ENCODE measurements at places on chromosomes 13 and 19. TPM values are rescaled to one million over a fixed set of nuclear protein-coding genes. Genes with fewer than 3 reads are reported as not detected.
A peak's percentile ranks its signal among the peaks of the same experiment; 100 is the strongest.

DNA sequence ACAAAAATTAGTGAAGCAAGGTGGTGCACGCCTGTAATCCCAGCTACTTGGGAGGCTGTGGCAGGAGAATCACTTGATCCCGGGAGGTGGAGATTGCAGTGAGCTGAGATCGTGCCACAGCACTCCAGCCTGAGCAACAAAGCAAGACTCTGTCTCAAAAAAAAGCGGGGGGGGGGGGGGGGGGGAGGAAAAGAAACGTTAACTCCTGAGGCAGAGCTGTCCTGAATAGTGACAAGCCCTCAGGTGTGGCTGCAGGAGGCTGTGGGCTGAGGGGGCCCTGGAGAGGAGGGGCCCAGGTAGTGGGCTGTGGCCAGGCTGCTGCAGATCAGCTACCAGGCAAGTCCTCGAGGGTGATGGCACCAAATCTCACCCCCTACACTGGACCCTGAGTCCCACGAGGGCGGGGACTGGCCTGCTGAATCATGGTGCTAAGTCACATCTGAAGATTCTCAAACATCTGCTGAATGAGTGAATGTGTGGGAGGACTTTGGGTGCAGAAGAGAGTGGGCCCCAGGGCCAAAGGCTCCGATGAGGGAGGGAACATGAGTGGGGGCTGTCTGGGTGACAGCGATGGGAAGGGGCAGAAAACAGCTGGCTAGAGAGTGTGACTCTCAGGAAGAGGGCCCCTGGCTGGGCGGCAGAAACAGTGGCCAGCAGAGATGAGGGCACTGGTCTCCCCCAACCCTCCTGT lies 24.6 kb upstream of the ATP1A3 start:
- DNase-seq, result no peak

DNA sequence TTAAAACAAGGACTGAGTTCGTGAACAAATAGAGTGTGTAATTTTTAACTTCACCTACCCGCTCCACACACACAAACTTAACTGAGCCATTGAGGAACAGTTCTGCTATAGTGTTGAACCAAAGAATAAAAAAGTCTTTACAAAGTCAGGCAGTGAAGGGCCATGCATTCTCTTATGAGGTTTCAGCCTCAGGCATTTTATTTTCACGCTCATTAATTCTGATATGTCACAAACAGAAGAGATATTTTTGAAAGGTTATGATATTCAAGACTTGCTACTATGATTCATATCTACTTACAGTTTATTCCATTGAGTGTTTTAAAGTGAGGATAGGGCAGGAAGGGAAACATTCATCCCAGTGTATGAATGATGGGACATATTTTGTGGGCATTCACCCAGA lies 282.2 kb downstream of the SLITRK5 start:
- DNase-seq, result no peak

DNA sequence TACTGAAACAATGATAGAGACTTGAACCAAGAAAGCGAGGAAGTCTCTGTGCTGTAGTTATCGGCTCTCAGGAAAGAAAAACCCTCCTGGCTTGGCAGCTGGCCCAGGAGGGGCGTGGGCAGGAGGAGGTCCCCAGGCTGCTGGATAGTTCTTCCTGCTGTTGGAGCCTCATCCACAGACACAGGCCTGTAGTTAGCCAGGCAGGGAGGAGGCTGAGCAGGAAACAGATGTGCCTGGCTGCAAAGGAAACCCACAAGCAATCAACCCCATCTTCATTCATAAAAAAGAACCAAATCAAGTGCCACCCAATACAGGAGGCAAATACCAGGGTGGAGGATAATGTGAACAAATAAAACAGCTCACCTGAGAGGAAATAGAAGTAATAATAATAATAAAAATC lies 86.2 kb downstream of the IRS2 start:
- peak; percentile 77 for DNase-seq

DNA sequence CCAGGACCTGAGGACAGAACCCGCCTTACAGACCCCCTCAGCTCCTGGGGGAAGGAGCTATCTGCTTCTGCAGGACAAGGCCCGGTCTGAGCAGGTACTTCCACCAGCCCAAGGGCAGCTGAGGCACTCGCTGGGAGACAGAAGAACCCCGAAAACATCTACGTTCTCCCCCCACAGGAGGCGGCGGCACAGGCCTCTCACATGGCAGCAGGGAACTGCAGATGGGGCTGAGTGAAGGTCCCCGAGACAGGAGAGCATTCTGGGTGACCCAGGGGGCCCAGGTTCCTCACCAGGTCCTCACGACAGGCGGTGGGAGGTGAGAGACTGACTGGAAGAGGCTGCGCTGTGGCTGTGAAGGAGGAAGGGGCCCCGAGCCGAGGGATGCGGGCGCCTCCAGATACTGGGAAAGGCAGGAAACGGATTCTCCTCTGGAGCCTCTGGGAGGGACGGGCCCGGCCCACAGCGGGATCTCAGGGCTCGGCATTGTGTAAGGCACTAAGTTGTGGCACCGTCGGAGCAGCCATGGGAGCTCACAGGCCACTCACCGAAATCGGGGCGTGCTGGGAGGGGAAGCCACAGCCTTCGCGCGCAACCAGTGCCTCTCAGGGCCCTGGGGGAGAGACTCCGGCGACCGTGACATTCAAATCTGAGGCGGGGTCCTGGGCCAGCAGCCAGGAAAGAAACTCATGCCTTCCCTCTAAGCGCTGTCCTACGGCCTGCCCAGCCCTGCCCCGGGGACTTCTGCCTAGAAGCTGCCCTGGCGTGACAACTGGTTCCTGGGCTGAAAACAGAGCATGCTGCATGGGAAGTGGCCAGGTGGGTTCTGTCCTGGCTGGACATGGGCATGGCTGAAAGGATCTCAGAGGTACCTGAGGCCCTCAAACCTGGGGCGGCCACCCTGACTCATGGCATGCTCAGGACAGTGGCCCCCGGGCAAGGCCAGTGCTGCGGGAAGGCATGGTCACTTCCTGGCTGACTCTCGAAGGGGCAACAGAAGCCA lies 14.0 kb downstream of the RPL36 start:
- no peak for DNase-seq

GRCh38 chr19:33203529-33203928 lies 9.4 kb downstream of the LRP3 start:
- no peak for DNase-seq

The ZNF772 gene
- 18.5 TPM for total RNA-seq

- no peak for DNase-seq
Observed at GRCh38 chr13:23637829-23638228, 67.6 kb downstream of the TNFRSF19 start.

The KLK12 gene
- total RNA-seq, result not detected

The WDR87 gene
- not detected for total RNA-seq

GRCh38 chr19:4548238-4548584 lies 8.4 kb upstream of the LRG1 start:
- peak; percentile 2 for DNase-seq

DNA sequence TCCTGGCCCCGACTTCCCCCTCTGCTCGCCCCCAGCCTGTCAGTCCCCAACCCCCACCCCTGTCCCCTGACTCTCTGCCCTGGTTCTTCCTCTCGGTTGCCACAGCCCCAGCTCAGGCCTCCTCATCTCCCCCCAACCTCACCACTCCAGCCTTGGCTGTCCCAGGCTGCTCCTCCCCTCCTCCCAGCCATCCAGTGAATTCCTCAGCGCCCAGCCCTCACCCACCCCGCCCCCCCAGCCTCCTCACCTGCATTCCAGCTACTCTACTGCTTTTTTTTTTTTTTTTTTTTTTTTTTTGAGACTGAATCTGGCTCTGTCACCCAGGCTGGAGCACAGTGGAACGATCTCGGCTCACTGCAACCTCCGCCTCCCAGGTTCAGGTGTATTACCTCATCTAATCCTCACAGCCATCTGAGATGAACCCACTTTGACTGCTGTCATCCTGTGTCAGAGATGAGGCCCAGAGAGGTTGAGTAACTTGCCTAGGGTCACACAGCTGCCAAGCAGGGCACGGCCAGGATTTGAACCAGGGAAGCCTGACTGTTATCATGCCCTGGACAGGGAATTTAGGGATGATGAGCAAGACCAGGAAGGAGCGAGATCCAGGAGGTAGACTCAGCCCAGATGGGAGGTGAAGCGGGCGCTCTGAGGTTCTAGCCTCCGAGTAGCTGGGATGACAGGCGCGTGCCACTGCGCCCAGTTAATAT lies 2.6 kb downstream of the SULT2B1 start:
- peak; percentile 87 for DNase-seq

DNA sequence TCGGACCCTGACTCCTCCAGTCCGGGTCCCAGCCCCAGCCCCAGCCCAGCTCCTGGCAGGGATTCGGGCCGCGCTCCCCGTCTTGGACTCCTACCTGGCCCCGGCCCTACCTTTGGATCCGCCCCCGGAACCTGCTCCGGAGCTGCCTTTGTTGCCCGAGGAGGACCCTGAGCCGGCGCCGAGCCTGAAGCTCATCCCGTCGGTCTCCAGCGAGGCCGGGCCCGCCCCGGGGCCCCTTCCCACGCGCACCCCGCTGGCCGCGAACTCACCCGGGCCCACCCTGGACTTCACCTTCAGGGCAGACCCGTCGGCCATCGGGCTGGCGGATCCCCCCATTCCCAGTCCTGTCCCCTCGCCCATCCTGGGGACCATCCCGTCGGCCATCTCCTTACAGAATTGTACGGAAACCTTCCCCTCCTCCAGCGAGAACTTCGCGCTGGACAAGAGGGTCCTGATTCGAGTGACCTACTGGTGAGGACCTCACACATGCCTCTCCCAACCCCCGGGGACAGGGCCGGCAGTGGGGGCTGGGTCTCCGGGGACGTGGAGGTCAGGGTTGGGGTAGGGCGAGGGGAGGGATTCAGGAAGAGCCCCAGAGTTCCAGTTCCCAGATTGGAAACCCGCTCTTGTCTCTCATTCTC lies 732 bp downstream of the SELENOV start:
- DNase-seq, result peak; percentile 54

The MEIOSIN gene
- not detected for total RNA-seq

The UQCR11 gene
- total RNA-seq, result 57.6 TPM

- DNase-seq, result no peak
Observed at GRCh38 chr19:8697671-8698432, 743 bp downstream of the ACTL9 start.

- DNase-seq, result no peak
Observed at GRCh38 chr13:108483981-108484380, 145.4 kb upstream of the MYO16 start.

DNA sequence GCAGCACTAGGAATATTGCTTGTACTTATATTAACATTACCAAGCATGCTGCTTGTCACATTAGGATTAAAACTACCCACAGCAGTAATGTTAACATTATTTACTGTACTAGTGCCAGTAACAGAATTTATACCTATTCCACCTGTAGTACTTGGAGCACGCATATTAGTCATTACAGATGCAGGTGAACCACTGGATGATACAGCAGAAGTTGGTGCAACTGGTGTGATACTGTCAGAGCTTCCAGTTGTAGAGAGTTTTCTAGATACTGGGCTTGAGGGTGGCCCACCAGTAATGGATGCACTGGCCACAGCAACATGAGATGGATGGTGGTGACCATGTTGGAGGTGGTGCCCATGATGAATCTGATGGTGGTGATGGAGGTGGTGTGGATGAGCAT lies 1.1 kb downstream of the TSC22D1 start:
- DNase-seq, result no peak

DNA sequence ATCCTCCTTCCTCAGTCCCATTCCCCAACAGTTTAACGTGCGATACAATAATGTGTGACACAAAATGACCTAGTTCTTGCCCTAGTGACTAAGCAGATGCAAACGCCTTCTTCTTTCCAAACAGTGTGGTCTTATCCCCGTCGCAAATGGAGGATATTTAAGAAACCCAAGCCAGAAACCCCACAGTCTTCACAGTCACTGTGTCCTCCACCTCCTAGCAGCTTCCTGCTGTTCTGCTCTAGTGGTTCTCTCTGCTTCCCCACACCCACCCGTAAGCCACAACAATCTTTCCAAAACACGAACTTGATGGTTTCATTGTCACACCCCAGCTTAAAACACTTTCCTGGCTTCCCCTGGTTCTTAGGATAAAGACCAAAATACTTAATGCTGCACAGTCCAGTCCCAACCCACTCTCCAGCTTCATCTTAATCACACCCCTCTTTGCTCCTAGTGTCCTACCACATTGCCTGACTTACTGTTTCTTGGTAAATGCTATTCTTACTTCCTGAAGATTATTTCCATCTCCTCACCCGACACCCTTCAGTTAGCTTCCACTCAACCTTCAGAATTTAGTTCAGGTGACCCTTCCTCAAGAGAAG lies 32.3 kb downstream of the ITM2B start:
- DNase-seq, result no peak

- no peak for DNase-seq
Observed at GRCh38 chr19:8504171-8504570, 1.7 kb upstream of the PRAM1 start.

GRCh38 chr19:16316506-16316882 lies 8.1 kb upstream of the KLF2 start:
- no peak for DNase-seq

DNA sequence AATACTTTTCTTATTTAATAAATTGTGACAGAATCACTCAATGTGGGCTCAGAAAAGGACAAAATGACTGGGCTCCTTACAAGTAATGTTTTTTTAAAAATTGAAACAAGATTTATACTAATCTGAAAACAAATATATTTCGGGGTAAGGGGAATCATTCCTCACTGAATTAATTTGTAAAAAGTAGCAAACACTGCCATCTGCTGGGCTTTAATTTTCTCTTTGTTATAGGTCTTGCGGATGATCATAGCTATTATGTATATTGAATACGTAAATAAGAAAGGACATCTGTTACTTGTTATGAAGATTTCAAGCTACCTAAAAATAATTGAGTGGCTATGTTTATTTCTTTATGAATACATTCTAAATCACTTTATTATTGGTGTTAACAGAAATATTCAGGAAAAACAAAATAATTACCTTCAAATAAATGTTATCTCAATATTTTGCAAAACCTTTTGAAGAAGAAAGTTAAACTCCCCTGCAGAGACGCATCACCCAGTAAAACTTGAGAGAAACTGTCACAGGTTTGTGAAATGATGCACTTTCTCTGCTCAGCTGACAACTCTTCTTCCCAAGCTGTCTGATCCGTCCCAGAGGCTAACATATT lies 17.8 kb upstream of the ENOX1 start:
- peak; percentile 77 for DNase-seq

DNA sequence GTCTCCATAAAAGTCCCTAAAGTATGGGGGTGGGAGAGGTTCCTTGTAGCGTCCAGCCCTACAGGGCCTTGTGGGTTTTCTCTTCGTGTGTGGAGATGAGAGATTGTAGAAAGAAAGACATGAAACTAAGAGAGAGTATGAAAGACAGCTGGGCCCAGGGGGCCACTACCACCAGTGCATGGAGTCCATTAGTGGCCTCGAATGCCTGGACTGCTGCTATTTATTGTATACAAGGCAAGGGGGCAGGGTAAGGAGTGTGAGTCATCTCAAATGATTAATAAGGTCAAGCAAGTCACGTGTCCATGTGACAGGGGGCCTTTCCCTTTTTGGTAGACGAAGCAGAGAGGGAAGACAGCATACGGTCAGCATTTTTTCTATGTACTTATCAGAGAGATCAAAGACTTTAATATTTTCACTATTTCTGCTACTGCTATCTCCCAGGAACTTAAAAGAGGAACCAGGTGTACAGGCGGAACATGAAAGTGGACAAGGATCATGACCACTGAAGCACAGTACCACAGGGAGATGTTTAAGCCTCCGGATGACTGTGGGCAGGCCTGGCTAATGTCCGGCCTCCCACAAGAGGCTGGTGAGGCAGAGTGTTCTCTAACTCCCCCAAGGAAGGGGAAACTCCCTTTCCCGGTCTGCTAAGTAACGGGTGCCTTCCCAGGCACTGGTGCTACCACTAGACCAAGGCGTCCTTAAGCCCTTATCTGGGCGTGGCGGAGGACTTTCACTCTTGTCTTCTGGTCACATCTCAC lies 25.5 kb downstream of the FGF21 start:
- DNase-seq, result peak; percentile 60
